M059J (cell line): ENCODE measurements at places on chromosomes 16 and 17. TPM values are rescaled to one million over a fixed set of nuclear protein-coding genes. Genes with fewer than 3 reads are reported as not detected.

GRCh38 chr17:68033636-68034451 lies 1.7 kb upstream of the KPNA2 start:
- DNase-seq, result peak; percentile 40

DNA sequence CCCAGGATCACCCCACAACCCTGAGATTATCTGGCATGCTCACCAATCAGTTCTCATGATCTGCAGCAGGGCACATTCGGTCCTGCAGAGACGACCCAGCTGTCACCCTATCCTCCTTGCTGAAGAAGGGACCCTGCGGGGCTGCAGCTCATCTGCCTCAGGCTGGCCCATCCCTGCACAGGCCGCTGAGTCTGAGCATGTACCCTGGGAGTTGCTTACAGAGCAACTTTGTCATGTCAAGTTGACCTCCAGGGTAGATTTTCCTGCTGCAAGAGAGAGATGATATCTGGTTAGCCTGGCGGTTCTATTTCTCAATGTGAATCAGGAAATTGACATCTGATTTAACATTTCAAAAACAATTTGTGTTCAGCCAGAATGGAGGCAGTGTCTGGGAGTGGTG lies 36.0 kb upstream of the ADCY9 start:
- no peak for DNase-seq

- no peak for DNase-seq
These were observed 236.4 kb upstream of the AXIN2 start for GRCh38 chr17:65797809-65798208.

Gene KRTAP9-8
- total RNA-seq, result not detected in 2 replicates

Gene REXO5
- 9.5 and 12.8 TPM in 2 replicates for total RNA-seq

Gene HAS3
- 0.20 and 1.3 TPM in 2 replicates for total RNA-seq

DNA sequence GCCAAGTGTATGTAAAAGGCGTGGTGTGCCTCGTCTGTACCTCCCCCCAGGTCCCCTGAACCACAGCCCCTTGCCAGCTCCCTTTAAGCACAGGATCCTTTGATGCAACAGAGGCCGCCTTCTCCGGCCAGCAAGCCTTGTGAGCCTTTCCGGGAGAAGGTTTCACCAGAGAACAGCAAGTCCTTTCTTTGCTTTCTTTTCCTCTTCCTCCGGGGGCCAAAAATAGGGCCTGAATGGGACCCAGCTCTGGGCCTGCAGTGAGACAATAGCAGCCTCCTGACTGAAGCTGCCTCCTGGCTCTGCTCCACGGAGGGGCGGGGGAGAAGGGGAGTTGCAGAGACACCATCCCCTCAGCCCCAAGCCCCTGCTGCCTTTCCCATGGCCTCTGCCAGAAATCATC lies 9.0 kb downstream of the ADGRG1 start:
- no peak for DNase-seq

Gene DNAAF8
- total RNA-seq, result 0.81 and 1.4 TPM in 2 replicates

DNA sequence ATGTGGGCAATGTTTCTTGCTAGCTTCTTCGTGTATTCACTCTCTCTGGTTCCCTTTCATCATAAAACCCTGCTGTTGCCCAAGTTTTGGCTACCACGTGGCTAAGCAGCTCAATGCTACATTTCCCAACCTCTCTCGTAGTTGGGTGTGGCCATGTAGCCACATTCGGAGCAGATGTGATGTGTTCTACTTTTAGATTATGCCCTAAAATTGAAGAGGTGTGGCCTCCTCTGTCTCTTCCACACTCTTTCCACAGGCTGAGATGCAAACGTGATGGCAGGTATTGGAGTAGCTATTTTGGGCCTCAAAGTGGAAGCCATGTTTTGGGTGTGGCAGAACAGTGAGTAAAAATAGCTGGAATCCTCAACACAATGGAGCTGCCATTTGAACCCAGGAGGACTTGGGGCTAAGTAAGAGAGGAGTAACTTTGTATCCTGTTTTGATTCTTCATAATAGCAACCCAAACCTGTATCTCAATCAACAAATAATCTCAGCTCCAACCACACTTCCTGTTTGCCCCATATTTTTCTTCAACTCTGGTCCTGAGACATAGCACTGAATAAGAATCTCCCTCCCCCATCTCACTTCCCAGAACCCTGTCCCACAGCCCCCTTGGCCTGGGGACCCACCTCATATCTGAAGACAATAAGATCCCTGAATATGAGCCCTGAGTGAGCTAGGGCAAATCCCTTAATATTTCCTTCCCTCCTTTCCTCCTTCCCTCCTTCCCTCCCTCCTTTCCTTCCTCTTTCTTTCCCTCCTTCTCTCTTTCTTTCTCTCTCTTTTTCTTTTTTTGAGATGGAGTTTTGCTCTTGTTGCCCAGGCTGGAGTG lies 4.0 kb downstream of the NUPR1 start:
- DNase-seq, result no peak

Gene CCDC200
- total RNA-seq, result not detected in 2 replicates

DNA sequence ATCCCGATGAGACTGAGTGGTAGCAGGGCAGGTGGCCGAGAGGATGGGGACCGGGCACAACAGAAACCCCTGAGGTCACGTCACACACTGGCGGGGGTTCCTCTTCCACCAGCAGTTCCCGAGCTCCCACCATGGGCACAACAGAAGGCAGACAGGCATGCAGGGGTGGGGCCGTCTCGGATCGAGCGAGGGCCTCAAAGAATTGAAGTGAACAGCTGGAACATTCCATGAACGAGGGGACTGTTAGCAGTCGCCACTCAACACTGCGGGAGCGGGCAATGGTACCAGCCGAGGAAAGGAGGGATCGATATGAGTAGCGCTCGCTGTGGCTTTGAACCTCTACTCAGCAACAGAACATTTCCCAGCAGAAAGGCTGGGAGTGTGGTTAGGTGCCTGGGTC lies 5.3 kb downstream of the CEP131 start:
- no peak for DNase-seq

DNA sequence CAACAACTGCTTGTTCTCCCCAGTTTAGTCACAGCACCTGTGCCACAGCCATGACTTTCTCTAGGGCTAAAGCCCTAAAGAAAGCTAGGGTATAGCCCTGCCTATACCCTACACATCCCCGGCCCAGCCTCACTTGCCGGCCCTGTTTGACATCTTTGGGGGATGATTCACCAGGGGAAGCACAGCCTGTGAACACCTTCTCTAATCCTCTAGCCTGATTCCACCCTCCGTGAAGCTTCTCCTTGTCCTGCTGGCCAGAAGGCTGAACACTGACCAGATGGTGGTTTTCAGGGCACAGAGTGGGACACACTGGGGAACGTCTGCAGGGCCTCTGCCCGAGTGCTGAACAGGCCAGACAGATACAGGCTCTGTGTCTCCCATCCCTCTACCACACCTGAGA lies 6.0 kb downstream of the CLEC16A start:
- peak; percentile 36 for DNase-seq

Gene FOXN1
- total RNA-seq, result not detected in 2 replicates

Gene SDR42E2
- total RNA-seq, result not detected in 2 replicates

GRCh38 chr17:1590029-1590746 lies 27.6 kb upstream of the PITPNA start:
- peak; percentile 95 for DNase-seq

Gene TVP23A
- 0.10 TPM in 1 of 2 replicates, not detected in the other for total RNA-seq

- DNase-seq, result peak; percentile 22
These were observed 926 bp downstream of the MYH10 start for GRCh38 chr17:8629371-8630226.

GRCh38 chr16:3879887-3880564 lies 487 bp downstream of the CREBBP start:
- DNase-seq, result peak; percentile 53

Gene DOC2B
- total RNA-seq, result under 0.01 TPM in 1 of 2 replicates, not detected in the other

GRCh38 chr16:72977127-72977526 lies 70.8 kb downstream of the ZFHX3 start:
- DNase-seq, result no peak

Gene HOXB8
- 5.5 and 6.3 TPM in 2 replicates for total RNA-seq

Gene ABCC6
- 3.6 and 3.9 TPM in 2 replicates for total RNA-seq

DNA sequence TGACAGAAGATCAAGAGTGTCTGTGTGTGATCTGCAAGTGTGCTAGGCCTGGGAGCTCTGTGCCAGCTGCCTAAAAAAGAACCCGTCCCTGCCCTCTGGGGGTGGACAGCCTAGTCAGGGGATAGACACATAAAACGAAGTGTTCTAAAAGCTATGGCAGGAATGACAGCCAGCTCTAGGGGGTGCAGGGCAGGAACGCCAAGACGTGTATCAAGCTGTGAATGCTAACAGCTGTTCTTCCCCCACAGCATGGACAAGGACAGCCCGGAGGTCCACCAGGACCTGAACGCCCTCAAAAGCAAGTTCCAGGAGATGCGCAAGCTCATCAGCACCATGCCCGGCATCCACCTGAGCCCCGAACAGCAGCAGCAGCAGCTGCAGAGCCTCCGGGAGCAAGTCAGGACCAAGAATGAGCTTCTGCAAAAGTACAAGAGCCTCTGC lies 5.1 kb downstream of the RASD1 start:
- no peak for DNase-seq

DNA sequence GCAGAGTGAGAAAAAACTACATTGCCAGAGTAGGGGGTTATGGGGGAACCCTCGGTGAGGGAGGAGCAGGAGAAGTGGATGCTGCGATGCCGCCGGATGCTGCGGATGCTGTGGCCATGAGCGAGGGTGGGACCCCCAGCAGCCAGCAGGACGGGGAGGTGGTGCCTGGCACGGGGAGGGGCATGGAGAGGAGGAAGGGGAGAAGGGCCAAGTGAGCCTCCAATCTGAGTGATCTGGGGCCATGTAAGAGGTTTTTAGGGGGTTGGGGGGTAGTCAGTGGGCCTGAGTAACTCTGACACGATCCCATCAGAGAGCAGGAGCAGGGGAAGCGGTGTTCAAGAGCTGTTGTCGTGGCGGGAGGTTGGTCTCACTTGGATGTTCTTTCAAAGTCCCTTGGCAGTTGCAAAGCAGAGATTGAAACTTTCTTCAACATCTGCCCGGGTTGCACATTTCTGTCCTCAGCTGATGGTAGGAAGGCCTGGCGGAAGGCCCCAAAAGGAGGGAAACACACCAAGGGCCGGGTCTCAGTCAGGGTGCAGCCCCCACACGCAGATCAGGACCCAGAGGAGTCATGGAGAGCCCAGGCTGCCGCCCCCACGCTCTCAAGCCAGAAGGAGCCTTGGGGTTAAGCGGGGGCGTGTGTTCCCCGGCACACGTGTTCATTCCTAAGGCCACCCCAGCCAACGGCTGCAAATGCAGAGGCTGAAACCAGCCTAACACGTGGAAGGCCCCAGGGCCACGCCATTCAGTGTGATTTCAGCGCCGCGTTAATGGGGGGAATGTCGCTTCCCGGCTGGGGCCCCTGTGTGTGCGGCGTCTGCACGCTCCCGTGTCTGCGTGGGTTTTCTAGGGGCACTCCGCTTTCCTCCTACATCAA lies 81.7 kb downstream of the ZDHHC7 start:
- DNase-seq, result no peak

- peak; percentile 48 for DNase-seq
These were observed 39.2 kb downstream of the NDE1 start for GRCh38 chr16:15689290-15689689.

Gene PLEKHG4
- total RNA-seq, result 2.2 and 2.5 TPM in 2 replicates

GRCh38 chr16:64417711-64418227 lies 704.1 kb downstream of the CDH11 start:
- DNase-seq, result peak; percentile 65

DNA sequence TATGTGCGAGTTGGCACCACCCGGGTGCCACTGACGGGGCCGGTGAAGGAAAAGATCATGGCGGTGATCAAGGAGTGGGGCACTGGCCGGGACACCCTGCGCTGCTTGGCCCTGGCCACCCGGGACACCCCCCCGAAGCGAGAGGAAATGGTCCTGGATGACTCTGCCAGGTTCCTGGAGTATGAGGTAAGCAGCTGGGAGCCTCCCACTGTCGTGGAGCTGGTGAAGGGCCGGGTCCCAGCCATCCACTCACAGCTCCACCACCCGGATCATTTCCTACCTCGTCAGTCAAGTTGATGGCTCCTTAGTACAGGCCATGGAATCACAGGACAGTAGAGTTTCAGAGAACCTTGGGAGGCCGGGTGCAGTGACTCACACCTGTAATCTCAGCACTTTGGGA lies 20.0 kb downstream of the ATP2A1 start:
- DNase-seq, result peak; percentile 69

- no peak for DNase-seq
These were observed 40.9 kb upstream of the FAM20A start for GRCh38 chr17:68642118-68642412.

Gene TMEM106A
- total RNA-seq, result 4.9 and 10.1 TPM in 2 replicates

Gene MSLN
- total RNA-seq, result 1.7 and 2.1 TPM in 2 replicates

Gene LDHD
- 0.42 TPM in 2 replicates for total RNA-seq

- no peak for DNase-seq
These were observed 559.3 kb downstream of the MAF start for GRCh38 chr16:79041206-79041605.

- no peak for DNase-seq
These were observed 24.7 kb upstream of the CDRT15 start for GRCh38 chr17:14261406-14261805.

GRCh38 chr17:9331279-9332131 lies 244.1 kb downstream of the STX8 start:
- DNase-seq, result no peak
